ENCODE measurements at places on chromosomes 3 and 15.

DNA sequence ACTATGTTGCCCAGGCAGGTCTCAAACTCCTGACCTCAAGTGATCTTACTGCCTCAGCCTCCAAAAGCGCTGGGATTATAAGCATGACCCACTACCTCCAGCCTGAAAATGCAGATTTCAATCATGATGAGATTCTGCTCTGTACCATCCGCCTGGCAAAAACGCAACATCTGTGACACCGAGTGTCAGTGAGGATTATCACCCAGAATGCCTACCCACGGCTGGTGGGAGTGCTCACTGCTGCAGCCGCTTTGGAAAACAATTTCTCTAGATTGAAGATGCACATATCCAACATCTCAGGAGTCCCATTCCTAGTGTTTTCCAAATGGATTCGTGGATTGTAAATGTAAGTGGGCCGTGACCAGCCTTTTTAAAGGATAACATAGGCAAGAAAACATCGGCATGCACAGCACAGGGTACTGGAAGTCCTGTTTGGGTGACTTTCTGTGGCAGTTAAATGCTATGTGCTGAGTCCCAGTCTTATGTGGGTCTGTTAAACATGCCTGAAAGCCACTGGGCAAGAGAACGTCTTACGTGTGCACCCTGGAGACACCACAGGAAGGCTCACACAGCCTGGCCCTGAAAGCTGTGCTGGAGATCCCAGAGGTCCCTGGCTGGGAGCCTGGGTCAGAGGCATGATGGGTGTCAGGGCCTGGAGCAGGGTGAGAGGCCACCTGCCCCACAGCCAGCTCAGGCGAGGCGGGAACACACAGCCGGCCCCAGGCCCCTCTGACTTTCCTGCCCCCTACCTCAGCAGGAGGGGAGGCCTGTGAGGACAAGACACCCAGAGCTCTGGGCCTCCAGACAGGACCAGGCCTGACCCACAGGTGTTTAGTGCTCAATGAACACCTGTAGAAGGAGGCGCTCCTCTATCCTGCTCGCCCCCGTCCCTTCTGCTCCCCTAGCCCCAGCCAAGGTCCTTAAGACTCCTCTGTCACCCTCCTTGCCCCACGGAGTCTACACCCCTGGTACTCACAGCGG is 918 bp downstream of the PRSS50 start:
- no peak for DNase-seq

DNA sequence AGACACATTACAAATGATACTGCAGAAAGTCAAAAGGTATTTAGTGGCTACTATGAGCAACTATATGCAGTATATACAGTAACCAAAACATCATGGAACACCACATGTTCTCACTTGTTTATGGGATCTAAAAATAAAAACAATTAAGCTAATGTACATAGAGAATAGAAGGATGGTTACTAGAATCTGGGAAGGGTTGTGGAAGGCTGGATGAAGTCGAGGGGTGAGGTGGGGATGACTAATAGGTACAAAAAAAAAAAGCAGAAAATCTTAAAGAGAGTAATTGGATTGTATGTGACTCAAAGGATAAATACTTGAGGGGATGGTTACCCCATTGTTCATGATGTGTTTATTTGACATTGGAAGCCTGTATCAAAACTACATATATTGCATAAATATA is 848.8 kb upstream of the GBE1 start:
- DNase-seq, result no peak

DNA sequence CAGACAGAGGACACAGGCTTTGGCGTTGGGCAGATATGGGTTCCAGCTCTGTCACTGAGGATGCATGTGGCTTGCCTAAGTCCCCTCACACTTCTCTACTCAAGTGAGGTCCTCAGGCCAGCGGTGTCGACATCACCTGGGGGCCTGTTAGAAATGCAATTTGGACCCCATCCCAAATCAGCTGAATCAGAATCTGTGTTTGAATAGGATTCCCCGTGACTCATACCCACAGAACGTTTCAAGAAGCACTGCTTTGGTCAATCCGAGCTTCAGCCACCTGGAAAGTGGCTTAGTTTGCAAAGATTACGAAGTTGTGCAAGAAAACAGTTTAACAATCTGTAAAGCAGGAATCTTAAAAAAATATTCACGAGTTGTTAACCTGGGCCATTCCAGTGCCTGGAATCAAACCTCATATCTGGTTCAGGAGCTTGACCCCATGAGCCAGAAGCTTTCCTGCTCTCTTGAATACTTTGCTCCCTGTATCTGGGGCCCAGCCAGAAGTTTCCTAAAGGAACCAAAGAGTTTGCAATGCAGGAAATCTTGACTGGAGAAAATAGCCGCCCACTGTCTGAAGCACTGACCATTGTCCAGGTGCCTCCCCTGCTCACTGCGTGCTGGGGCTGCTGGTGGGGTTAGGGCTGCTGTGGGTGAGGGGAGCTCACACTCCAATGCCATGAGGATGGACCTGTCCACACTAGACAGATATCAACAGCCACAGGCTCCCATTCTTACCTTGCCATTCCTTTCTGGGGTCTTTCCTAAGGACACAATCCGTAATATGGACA is 208.5 kb upstream of the LINGO1 start:
- DNase-seq, result no peak

DNA sequence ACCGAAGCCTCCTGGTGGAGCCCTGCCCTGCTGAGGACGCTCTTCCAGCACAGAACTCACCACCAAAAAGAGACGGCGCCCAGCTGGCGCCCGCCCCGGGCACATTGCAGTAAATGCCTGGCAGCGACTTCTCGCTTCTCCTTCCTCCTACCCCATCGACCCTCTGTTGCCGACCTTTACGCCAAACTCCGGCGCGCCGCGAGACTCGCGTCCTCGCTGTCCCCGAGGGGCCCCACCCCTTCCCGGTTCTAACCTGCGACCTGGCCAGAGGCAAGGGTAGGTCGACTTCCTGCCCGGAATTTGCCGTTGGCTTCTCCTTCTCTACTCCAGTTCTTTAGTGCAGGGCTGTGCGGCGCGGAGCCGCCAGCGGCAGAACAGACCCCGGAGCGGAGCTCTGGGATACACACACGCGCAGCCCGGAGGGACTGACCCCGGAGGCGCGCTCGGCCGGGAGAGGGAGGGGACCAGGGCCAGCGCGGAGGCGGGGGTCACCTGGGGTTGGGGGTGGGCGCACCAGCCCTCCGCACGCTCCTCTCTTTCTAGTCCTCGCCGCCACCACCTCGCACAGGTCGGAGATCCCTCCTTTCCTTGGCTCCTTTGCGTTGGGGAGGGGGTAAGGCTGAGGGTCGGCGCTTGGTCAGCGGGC is 226.6 kb upstream of the AZI2 start:
- DNase-seq, result no peak

GRCh38 chr3:172305552-172305951 is 142.7 kb downstream of the GHSR start:
- no peak for DNase-seq

DNA sequence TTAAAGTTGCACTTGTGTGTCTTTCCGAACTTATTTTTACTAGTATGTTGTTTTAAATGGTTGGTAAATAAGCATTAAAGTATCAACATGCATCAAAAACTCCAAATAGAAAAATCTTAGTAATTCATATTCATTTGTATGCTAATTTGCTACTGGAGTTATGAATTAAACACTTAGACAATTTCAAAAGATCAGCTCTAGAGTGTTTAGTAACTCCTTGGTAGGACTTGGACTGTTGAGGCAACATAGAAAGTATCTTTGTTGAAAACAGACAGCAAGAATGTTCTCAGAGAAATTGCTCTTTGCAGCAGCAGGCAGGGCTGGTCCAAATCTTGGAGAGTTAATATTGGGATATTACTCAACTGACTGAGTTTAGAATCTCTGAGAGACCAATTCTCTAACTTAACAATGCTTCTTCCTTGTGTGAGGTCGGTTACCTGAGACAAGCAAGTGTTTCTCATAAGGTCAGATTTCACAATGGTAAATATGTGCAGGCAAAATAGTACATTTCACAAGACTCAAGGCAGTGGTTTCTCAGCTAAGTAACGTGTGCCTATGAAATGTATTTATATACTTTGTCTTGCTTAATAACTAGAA is 147.8 kb upstream of the IL12A start:
- no peak for DNase-seq

DNA sequence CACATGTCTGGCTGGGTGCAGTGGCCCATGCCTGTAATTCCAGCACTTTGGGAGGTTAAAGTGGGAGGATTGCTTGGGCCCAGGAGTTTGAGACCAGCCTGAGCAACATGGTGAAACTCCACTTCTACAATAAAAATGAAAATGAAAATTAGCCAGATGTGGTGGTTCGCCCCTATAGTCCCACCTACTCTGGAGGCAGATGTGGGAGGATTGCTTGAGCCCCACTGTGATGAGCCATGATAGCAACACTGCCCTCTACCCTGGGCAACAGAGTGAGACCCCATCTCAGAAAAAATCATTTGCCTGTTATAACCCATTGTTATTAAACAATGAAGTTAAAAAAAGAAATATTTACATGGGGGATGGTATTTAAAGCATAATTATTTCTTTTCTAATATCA is 240.1 kb upstream of the ZPLD1 start:
- DNase-seq, result no peak

- DNase-seq, result no peak
Measured at GRCh38 chr15:91116113-91117067, 16.3 kb downstream of the SV2B start.

DNA sequence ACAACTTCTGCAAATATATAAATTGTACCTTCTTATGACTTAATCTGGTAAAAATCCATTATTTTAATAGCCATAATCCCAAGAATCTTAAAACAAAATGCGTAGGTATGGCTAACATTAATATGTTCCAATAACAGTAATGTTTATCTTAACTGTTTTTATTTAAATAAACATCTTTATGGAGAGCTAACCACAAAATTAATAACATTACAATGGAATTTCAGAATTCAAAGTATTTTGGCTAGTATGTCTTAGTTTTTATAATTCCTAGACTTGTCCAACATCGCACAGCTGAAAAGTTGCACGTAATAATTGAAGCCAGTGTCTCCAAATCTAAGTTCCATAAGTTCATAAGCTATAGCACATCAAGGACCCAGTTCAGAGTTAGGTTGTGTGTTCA is 47.6 kb downstream of the ANKRD28 start:
- no peak for DNase-seq

GRCh38 chr3:161796780-161797179 is 300.2 kb downstream of the OTOL1 start:
- no peak for DNase-seq

DNA sequence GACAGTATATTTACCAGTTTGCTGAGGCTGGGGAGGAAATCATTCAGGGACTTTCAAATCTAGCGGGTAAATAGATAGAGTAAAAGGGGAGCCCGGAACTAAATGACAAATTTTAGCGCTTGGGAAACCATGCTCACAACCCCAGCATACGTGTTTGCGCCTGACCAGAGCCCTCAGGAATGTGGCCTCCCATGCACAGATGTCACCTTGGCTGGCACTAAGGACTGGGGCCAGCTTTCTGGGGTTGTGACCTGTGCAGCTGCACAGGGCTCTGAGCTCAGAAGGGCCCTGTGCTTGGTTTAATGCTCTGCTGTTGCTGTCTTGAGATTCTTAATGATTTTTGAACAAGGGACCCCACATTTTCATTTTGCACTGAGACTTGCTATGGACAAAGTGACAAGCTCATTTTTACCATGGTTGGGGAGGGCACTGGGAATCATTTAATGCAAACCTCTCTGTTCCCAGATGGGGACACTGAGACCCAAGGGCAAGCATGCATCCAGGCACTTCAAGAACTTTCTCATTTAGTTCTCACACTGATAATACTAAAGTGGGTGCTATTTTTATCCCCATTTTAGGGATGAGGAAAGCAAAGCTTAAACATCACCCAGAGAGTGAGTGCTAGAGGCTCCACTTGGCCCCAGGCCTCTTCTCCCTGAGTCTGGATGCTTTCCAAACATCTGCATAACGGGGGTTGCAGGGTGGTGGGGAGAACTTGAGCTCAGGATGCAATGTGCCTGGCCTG is 44.1 kb upstream of the FAM107A start:
- DNase-seq, result no peak

GRCh38 chr3:133573629-133574194 is at the start of gene CDV3:
Gene CDV3 (plus strand): TSS chr3:133573686. CDS start chr3:133574045, 359 bp downstream.
- no peak for DNase-seq

DNA sequence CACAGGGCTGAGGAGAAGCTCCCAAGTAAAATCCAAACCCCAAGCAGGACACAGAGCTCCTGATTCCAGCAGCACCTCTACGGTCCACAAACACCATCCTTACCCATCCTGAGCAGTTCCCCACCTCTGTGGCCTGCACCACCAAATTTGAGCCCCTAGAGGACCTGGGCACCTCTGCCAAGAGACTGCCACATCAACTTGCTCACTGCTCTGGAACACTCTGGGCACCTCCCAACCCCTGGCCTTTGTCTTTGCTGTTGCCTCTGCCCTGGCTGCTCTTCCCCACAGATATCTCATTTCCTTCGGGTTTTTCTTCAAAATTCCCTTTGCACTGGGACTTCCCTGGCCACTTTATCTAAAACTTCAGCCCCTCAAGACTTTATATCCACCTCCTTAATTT is 5.8 kb downstream of the RLBP1 start:
- DNase-seq, result no peak

DNA sequence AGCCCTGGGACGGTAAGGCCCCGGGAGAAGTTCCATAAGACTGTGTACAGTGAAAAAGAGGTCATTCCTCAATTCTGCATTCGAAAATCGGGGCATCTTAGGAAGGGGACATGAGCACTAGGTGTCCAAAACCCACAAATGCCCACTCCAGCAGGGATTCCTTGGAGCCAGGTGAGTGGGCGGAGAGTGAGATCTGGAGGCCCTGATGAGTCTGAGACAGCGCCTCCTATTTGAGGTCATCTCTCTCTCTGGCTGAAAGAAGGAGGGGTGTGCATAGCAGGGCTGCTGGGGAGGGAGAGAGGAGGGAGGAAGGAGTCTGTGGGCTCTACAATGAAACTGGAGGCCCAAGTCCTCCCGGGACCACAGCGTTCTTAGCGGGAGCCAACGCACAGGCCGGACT is 38.1 kb upstream of the LACTB start:
- DNase-seq, result no peak

- DNase-seq, result no peak
Measured at GRCh38 chr3:41715376-41715775, 246.5 kb downstream of the ULK4 start.
